AML-193 (cell line): ENCODE measurements at places on chromosomes 16 and 17.

DNA sequence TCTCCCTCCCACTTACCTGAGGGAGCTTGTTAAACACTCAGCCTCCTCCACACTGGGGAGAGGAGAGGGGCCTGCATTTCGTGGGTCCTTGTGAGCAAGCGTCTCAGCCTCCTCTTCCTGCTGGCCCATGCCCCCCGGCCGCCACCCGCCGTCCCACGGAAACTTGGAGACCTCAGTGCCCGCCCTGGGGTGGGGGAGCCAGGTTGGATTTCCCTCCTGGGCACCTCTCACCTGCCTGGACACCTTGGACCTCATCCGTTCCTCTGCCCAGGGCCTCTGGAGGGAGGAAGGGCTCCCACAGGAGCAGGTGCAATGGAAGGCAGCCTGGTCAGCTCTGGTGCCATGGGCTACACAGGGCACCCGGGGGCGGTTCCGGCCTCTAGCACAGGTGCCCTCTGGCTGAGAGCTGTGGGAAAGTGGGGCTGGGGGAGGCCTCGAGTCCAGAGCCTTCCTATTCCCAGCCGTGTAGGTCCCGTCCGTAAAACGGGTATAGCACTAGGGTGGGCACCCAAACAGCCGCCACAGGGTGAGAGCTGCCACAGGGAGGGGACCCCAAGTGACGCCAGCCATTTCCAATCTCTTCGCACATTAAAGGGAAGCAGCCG, 11.0 kb downstream of the GSE1 start:
- DNase-seq: no peak

- DNase-seq: no peak
Measured at GRCh38 chr16:88353691-88354090, 29.1 kb upstream of the ZNF469 start.

GRCh38 chr17:44591206-44591605, 33.9 kb downstream of the FZD2 start:
- DNase-seq: no peak

- DNase-seq: no peak
Measured at GRCh38 chr16:77330332-77331042, 104.3 kb downstream of the ADAMTS18 start.

DNA sequence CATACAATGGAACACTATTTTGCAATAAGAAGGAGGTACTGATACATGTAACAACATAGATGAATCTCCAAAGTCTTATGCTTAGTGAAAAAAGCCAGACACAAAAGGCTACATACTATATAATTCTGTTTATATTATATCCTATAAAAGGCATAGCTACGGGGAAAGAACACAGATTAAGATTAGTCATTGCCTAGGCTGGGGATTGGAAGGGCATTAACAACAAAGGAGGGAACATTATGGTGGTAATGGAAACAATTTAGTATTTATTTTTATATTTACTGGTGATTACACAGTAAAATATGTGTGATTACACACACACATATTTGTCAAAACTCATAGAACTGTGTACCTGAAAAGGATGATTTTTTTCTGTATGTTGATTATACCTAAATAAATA, 278.1 kb downstream of the ZFHX3 start:
- no peak for DNase-seq
